Fibroblast of skin of left biceps (primary cell): ENCODE measurements at places on chromosomes 2 and 18.

DNA sequence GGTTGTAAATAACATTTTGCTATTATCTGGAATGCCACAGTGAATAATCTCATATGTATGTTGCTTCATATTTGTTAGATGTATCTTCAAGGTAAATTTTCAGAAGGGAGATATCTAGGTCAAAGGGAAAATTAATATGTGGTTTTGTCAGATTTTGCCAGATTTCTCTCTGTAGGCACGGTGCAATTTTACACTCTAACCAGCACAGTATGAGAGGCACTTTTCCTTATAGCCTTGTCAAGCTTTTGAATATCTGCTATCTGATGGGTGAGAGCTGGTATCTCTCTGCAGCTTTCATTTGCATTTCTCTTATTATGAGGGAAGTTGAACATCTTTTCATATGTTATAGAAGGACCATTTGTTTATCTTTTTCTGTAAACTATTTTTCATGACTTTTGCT lies 175.7 kb upstream of the PGAP1 start:
- no peak for DNase-seq

- DNase-seq, result peak; percentile 18
These were observed 356.1 kb upstream of the ZC3H15 start for GRCh38 chr2:186129767-186130581.

DNA sequence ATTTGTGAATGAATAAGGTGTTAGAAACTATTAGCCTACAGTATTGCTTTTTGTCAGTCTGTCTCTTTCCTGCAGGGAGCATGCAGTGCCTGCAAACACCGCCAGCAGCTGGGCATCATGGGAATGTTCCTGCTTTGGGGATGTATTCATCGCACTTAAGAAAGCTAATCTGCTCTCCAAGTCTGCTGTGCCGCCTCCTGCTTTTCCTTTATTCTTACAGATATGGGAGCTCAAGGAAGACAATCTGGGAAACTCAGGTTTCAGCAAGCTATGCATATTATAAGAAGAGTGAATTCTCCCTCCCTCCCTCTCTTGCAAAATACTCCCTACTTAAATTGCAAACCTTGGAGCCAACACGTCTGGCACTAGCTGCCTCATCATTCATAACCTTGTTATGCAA lies 479.2 kb upstream of the ACVR2A start:
- no peak for DNase-seq

DNA sequence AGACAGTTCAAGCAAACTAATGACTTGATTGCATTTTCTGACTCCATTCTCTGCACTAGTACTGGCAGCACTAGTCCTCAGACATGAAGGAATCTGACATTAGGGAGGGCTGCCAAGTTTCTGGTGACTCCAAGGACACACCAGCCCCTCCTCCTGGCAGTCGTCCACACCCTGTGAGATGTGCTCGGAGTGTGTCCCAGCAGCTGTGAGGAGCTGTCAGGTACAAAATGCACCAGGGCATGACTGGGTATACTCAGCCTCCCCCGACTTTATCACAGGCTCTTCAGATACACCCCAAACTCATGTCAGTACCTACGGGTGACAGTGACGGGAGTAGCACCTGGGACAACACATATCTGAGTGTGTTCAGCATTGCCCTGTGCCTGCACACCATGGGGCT lies 43.1 kb downstream of the EDAR start:
- no peak for DNase-seq

- DNase-seq, result no peak
These were observed 193.8 kb downstream of the LPIN1 start for GRCh38 chr2:11940121-11940743.

- DNase-seq, result no peak
These were observed 18.9 kb downstream of the TWIST2 start for GRCh38 chr2:238866656-238867277.

GRCh38 chr2:28648147-28648546 lies 103.5 kb upstream of the PPP1CB start:
- no peak for DNase-seq
